ENCODE measurements at places on chromosomes 12 and 14.

GRCh38 chr12:107484941-107485340 is 200.7 kb upstream of the PWP1 start:
- DNase-seq = no peak

DNA sequence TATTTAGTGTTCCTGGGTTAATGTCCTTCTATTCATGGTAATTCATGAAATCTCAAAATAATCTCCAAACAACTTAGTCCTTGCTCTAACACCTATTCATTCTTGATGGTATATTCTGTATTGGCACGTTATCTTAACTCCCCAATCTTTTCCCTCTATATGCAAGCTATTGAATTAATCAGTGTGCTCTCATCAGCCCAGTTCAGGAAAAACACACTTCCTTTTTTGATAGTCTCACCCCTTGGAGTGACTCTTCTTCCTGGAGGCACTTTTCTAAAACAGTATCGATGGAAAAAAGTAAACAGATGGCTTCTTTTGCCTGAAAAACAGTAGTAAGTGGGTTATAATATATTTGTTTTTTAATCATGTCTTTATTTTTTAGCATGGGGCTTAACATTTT is 28.6 kb downstream of the TULP3 start:
- no peak for DNase-seq

DNA sequence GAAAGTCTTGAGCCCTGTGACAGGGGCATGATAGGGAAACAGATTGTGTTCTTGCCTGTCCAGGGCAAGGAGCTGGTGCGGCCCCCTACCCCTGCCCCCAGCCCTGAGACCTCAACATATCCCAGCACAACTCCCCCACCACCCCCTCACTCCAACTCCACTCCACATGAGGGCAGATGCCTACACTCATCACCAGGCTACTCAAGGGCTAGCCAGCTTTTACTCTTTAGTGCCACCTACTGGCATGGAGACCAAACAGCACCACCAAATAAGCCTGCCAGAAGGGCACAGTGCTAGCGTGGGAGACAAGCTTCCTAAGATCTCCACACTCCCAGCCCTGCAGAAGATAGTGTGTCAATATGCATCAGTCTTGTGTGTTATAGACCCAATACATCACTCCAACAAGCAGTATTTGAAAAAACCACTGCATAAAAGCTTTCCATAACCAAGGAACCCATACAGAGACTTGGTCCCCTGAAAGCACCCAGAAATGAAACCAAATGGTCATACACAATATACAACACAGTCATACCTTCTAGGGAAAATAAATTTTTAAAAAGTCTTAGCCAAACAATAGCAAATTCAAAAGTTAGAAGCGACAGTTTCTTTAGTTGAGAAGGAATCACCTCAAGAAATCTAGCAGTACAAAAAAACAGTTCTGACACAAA is 154.4 kb downstream of the KCNK10 start:
- DNase-seq = no peak

- no peak for DNase-seq
Measured at GRCh38 chr12:24746864-24747263, 202.0 kb downstream of the BCAT1 start.

- peak; percentile 89 for DNase-seq
Measured at GRCh38 chr12:2034633-2035430, 18.0 kb upstream of the CACNA1C start.

DNA sequence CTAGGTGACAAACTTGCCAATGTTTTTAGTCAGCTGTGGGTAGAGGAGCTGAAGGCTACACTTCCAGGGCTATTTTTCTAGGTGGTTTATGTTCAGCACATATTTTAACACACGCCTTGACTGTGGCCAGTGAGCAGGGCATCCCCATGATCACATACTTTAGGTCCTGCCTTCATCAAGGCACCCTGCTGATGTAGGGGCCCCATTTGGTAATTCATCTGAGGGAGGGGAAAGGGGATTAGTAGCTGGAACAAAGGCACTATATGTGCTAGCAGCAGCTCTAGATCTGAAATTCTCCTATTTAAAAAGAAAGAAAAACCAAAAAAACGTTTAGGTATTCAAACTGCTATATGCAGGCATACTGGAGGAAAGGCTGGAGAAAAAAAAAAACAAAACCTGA is 14.5 kb downstream of the EGLN3 start:
- no peak for DNase-seq

Measured in right forelimb (tissue), 1 donor.